ENCODE measurements at places on chromosomes 13 and 19.

- no peak for DNase-seq
Measured at GRCh38 chr19:40800997-40801377, 2.0 kb downstream of the EGLN2 start.

DNA sequence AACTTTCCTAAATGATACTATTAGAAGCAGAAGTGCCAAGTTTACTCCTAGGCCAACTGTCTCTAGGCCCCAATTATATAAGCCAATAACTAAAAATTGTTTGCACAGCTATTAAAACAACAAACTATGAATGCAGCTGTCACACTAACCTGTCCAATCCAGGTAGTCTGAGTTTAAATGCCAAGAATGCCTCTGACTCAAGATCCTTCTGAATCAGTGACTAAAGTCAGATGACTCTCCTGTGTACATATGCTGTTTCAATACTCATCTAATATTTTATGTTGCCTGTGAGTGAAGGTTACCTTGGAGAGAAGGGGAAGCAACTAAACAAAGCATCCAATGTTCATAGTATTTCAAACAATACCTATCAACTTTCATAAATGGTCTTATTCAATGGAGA is 257.0 kb downstream of the ENOX1 start:
- DNase-seq: no peak

- no peak for DNase-seq
Measured at GRCh38 chr13:93325303-93326233, 99.0 kb downstream of the GPC6 start.

- no peak for DNase-seq
Measured at GRCh38 chr13:81408647-81409046, 1067.7 kb upstream of the SPRY2 start.

- DNase-seq: no peak
Measured at GRCh38 chr19:58268344-58268743, 10.4 kb upstream of the ZNF8 start.

- no peak for DNase-seq
Measured at GRCh38 chr13:20714563-20715329, 11.2 kb downstream of the IL17D start.

- no peak for DNase-seq
Measured at GRCh38 chr13:83117046-83117445, 765.2 kb downstream of the SLITRK1 start.

GRCh38 chr13:95137096-95137495 is 164.2 kb downstream of the ABCC4 start:
- DNase-seq: no peak

- DNase-seq: no peak
Measured at GRCh38 chr19:55149078-55150003, at the start of gene TNNT1. TSS of gene TNNT1 (minus strand) at chr19:55149206. CDS start at chr19:55147157, 2,049 bp downstream.

DNA sequence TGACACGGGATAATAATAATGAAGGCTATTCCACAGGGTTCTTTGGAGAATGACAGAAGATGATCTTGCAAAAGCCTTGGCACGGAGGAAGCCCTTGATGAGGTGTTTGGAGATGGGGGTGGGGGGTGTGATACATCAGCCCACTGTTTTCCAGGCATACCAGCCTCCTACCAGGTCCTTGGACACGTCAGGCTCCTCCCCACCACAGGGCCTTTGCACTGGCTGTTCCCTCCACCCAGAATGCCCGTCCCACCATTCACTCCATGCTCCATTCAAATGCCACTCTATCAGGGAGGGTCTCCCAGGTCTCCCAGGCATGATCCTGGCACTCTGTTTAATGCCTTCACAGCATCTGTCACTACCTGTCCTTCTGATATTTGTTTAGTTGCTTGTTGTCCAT is 2.7 kb downstream of the WIZ start:
- no peak for DNase-seq

DNA sequence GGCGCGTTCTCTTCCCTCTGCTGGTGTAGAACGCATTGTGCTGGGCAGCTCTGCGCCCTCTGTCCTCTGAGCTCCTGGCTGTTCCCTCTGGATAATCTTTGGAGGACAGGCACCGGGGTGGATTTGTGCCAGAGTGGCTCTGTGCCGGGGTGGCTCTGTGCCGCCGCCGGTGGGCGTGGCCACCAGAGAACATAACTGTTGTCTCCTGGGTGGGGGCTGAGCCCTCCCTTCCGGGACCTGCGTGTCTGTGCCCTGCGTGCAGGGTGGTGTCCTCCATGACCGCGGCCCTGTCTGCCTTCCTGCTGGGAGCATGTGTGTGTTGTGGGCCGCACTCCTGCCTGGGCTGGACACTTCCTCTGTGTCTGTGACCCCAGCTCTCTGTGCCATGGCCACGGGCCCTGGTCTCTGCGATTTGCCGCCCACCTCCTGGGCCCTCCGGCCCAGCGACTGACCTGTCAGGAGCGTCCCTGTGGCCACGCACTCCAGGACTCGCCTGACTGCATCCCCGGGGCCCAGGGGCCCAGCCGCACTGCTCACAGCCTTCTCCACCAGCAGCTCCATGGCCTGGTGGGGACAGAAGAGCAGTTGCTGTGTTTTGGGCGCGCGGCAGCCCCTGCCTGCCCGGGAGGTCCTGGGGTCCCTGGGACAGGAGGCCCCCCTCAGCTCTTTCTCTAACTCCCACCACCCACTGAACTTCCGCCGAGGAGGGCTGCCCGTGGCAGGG is 22.4 kb upstream of the MATK start:
- no peak for DNase-seq

DNA sequence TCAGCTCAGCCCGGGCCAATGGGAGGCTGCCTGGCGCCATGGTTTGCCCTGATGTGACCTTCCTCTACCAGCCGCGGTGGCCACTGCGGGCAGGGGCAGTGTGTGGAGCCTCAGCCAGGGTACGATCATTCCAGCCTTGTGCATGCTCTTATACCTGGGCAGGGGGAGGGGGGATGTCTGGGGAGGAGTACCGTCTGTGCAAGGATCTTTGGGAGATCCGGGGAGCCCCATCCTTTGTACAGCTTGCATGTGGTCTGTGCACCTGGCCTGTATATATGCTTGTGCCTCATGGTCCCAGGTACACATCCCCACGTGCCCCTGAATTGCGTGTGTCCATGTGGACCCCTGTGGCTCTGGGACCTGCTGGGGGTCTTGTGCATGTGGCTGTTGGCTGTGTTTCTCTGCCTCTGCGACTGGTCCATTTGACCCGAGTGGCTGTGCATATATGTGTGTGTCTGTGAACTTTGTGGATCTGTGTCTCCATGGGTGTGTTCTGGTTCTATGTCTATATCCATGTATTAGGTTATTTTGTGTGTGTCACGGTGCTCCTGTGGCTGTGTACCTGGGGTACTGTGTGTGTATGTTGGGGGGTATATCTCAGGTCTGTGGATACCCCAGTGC is 12.8 kb upstream of the NANOS3 start:
- no peak for DNase-seq

- peak; percentile 86 for DNase-seq
Measured at GRCh38 chr19:872266-872951, 12.9 kb downstream of the CFD start.

DNA sequence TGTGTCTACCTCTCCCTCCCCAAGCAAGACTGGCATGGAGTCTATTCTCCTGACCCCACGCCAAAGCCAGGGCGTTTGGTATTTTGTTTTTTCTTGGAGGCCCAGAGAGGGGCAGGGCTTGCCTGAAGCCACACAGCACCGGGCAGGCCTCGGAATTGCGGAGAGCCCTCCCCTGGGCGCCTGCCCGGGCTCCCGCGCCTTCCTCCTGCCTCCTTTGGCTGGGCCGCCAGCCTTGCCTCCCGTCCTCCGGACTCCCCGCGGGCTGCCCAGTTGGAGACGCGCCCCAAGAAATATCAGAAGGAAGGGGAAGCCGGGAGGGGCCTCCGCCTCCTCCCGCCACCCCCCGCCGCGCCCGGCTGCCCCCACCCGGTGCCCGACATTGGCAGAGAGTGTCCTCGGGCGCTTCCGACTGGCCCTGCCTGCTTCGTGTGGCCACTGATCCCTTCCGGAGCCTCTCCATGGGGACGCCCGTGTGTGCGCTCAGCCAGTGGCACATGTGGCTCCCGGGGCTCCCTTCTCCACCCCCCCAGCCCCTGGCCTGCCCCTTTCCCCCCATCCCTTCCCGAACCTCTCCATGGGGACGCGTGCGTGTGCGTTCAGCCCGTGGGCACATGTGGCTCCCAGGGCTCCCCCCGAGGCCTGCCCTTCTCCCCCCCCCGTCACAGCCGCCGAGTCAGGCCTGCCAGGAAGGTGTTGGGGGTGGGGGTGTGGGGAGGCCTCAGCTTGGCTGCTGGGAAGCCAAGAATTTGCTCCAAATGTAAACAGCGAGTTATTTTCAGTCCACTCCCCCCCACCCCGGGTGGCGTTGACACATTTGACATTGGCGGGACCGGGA is 37.3 kb downstream of the NFIC start:
- DNase-seq: no peak

DNA sequence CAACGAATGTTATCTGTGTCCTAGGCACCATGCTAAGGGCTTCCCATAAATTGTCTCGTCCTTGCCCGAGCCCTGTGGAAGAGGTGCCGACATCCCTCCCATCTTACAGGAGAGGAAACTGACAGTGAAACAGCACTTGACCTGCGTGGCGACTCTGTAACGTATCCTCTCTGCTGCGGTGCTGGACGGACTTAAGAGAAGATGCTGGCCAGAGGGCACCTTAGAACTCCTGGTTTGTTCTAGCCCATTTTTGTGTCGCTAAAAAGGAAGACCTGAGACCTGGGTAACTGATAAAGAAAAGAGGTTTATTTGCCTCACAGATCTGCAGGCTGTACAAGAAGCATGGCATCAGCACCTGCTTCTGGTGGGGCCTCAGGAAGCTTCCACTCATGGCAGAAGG is 68.6 kb downstream of the KCTD15 start:
- DNase-seq: no peak

GRCh38 chr13:35630551-35631275 is 154.2 kb upstream of the MAB21L1 start:
- no peak for DNase-seq

GRCh38 chr19:1417145-1417544 is 9.8 kb downstream of the DAZAP1 start:
- DNase-seq: no peak

- no peak for DNase-seq
Measured at GRCh38 chr13:101624981-101625380, 172.5 kb downstream of the ITGBL1 start.

DNA sequence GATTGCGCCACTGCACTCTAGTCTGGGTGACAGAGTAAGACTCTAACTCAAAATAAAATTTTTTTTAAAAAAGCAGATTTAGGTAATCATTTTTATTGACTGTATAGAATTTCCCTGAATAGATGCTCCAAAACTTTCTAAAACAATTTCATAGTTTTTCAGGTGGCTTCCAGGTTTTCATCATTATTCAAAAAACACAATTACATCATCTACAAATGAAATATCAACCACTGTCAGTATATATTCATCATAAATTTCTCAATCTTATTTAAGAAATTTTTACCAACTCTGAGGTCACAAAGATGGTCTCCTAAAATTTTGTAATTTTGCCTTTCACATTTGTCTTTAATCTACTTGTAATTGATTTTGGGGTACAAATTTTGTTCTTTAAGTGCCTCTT is 48.1 kb downstream of the ZC3H13 start:
- no peak for DNase-seq

- DNase-seq: no peak
Measured at GRCh38 chr13:24103782-24104372, 56.6 kb upstream of the SPATA13 start.

DNA sequence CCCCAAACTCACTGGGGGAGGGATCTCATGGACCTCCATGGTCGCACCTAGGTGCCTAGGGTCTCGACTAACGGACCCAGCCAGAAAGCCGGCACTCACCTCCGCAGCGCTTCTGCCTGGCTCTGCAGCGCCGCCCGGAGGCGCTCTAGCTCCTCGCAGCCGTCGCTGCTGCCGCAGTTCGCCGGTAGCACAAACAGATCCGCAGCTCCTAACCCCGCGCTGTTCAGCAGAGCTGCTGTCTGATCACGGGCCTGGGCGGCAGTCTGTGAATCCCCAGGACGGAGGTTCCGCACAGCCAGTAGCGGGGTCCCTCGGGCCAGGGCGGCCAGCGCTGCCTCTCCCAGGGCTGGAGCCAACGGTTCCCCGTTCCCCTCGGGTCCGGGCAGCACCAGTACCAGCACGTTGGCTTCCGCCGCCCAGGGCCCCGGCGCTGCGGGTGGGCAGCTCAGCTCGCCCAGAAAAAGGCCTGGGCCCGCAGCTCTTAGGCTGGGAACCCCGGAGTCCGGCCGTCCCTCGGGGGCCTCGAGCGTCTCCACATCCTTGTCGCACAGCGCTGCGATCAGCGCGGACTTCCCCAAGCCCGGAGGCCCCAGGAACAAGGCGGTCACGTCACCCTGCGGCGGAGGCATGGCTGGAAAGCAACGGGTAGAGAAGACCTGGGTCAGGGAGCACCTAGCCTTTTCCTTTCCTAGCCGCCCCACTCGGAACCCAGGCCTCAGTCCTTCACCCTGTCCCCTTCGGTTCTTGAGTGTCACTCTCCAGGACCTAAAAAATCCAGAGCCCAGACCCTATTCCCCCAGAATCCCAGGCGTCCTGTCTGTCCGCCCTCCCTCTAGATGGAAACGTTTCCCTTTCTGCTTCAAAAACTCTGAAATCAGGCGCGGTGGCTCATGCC is 977 bp downstream of the IRGQ start:
- DNase-seq: peak; percentile 76

- DNase-seq: no peak
Measured at GRCh38 chr19:34403784-34404108, 453 bp upstream of the PDCD2L start.

DNA sequence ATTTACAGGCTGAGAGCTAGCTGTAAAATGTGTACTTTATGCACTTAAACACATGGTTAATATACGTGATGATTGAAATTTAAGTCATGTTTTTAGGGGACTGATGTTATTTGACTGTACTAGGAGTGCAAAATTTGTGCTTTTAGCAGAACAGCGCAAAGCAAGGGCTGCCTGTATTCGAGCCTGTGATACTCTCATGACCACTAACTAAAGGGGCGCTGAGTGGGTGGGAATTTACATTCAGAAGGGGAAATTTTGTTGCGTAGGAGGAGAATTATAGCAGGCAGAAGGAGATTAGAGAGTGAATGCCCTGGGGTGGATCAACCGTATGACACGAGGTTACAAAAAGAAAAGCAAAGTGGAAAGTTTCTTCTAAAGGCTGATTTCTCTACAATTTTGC is 271.8 kb upstream of the HTR2A start:
- DNase-seq: no peak
